EH (cell line): ENCODE measurements at places on chromosomes 3 and 15.

GRCh38 chr3:38548154-38548931, 52.2 kb downstream of the EXOG start:
- DNase-seq = no peak

DNA sequence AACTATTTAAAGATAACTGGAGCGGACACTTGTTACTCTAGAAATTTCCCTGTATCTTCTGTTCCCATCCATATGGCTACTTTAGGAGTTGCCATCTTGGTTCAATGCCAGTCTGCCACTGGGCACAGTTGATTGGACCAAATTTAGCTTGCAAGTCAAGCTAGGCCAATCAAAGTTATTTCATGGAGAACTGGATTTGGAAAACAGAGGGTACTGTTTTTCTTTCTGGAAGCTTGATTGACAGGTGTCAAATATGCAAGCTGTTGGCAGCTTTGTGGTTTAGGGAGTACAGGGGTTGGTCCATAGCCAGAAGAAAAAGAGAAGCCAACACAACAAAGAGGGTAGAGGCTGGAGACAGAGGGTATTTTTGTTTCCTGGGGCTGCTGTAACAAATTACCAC, 33.4 kb upstream of the KLHL25 start:
- no peak for DNase-seq

DNA sequence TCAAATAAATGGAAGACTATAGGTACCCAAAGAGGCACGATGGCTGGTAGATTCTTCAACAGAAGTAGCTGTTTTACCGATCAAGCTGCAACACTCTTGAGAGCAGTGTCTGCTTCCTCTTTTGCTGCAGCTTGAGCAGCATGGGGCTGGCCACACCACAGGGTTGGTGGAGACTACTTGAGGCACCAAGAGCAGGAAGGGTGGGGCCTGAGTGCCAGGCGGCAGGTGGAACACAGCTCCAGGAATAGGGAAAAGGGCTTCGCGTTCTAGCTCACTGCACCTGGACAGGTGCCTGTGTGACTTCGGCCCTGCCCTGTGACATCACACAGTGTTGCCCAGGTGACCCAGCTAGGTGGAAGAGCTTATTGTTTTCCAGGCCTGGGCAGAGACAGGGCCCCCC, at the start of gene CCDC33:
TSS of gene CCDC33 (plus strand) at position 365 of the 400 bp plus-strand sequence. CDS start 394 bp downstream, outside the sequence.
- DNase-seq = no peak

DNA sequence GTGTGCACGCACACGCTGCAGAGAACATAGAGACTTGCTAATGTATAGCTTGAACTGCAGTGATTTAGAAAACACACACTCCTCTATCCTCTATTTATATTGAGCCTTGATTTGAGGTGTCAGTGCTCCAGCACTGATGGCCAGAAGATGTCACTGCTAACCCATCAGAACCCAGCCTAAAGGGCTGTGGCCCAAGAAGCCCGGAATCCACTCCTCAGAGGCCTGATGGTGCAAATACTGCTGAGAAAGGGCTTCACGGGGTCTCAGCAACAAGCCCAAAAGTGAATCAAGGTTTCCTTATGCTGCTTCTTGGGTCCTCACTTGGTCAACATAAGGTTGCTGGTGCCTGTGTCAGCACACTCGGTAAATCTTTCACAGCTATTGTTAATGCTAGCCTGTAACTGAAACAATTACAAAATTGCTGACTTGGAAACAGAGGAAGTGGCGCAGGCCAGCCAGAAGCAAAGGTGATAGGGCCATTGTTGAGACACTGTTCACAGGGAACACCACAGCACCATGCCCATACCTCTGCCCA, 60.3 kb downstream of the HEG1 start:
- peak; percentile 62 for DNase-seq

DNA sequence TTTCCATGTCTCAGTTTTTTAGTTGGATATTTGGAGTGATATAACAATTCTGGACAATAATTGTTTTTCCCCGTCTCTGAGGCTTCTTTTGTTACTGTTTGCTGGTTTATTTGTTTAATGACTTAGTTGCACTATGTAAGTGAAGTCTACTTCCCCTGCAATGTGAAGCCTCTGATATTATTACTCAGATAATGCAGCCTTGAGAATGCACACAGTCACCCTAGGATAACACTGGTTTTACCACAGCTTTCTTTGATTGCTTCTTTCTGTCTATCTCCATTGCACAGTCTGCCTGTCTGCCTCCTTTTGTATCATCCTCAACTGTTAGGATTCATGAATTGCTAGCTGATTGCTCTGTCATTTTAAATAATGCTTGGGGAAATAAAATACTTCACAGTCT, 208.7 kb upstream of the ROBO1 start:
- no peak for DNase-seq

DNA sequence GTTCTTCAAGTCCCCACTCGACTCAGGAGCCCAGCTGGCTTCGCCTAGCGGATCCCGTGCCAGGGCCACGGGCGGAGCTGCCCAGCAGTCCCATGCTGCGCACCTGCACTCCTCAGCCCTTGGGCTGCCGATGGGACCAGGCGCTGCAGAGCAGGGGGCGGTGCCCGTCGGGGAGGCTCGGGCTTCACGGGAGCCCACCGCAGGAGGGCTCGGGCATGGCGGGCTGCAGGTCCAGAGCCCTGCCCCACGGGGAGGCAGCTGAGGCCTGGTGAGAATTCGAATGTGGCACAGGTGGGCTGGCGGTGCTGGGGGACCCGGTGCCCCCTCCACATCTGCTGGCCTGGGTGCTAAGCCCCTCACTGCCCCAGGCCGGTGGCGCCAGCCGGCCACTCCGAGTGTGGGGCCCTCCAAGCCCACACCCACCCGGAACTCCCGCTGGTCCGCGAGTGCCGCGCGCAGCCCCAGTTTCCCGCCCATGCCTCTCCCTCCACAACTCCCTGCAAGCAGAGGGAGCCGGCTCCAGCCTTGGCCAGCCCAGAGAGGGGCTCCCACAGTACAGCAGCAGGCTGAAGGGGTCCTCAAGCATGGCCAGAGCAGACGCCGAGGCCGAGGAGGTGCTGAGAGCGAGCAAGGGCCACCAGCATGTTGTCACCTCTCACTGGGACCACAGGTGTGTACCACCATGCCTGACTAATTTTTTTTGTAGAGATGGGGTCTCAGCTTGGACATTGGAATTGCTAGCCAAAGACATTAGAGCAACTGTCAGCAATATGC, 17.0 kb downstream of the RAB7A start:
- no peak for DNase-seq
